ENCODE measurements at places on chromosomes 3 and 15.

- DNase-seq: no peak
These were observed 44.3 kb downstream of the CERS3 start for GRCh38 chr15:100484443-100484842.

GRCh38 chr3:128260275-128260674, 107.0 kb downstream of the EEFSEC start:
- DNase-seq: no peak

DNA sequence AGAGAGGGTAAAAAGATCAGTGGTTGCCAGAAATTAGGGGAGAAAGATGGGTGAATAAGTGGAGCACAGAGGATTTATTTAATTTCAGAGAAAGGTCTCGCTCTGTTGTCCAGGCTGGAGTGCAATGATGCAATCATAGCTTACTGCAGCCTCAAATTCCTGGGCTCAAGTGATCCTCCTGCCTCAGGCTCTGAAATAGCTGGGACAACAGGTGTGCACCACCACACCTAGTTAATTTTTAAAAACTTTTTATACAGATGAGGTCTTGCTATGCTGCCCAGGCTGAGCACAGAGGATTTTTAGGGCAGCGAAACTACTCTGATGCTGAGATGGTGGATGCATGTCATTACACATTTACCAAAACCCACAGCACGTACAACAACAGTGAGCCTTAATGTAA, 20.9 kb upstream of the TLE3 start:
- DNase-seq: no peak

- DNase-seq: no peak
These were observed 447.8 kb upstream of the BCHE start for GRCh38 chr3:166285001-166285400.

DNA sequence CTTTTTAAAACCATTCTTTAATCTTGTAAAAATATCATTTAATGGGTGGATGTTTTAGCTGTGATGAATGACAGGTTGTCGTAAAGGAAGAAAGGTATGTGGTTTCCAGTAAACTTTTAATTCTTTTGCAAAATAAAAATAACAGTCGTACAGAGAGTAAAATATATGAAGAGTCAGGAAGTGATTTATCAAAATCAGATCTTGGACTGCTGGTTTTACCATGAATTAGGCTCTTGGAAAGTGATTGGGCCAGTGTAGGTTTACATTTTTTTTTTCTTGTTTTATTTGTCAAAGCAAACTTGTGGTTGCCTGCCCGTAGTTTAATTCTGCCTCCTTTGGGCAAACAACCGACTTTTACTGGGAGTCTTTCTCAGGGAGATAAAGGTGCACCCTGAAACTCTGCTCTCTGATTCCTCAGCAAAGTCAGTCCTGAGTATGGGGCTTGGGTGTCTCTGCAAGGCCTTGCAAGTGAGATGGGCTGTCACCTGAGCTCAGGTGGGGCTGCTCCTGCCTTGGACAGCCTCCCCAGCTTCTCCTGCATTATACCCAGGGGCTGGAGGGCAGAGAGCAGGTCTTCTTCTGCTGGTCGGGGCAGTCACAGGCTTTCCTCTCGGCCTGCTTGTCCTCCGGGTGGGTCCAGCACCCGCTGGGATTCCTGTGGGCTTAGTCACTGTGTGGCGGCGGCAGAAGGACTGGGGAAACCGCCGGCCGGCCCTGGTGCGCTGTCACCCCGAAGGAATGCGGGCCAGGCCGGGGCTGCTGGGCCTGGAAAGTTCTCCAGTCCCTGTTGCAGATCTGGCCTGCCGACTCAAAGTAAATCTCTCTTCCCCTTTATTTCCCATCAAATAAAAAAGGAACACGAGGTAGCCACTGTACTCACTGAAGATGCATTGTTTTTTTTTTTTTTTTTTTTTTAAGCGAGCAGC, 79.0 kb downstream of the IGF1R start:
- peak; percentile 78 for DNase-seq

DNA sequence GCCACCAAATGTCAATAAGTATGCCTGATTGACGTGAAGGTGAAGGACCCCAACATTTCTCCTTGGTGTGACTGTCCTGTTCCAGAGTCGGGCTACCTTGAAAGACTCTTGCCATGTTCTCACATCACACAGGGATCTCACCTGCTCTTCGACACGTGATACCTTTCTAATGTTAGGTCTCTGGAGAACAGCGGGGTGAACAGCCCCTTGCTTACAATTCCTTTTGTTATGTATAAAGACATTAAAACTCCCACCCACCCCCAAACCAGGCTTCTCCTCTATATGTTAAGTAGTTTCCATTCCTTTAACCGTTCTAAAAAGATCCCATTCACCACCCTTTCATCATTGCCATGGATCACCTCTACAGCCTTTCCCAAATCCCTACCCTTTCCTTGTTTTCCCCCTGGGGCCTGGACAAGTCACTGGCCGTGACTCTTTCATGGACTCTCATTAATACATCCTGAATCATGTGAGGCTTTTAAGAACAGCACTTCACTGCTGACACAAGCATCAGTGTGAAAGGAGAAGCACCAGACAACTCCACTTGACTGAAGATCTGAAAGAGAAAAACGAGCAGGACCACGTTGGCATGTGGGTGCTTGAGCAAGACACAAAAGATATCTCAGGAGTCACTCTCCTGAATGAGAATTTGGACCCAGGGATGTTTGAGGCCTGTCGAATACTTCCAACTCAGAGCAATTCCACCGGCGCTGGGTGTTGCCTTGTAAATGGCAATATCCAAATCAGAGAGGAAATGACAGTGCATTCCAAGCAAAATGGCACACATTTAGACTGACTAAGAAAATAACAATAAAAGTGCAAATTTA, 115.0 kb downstream of the FOXP1 start:
- DNase-seq: no peak

DNA sequence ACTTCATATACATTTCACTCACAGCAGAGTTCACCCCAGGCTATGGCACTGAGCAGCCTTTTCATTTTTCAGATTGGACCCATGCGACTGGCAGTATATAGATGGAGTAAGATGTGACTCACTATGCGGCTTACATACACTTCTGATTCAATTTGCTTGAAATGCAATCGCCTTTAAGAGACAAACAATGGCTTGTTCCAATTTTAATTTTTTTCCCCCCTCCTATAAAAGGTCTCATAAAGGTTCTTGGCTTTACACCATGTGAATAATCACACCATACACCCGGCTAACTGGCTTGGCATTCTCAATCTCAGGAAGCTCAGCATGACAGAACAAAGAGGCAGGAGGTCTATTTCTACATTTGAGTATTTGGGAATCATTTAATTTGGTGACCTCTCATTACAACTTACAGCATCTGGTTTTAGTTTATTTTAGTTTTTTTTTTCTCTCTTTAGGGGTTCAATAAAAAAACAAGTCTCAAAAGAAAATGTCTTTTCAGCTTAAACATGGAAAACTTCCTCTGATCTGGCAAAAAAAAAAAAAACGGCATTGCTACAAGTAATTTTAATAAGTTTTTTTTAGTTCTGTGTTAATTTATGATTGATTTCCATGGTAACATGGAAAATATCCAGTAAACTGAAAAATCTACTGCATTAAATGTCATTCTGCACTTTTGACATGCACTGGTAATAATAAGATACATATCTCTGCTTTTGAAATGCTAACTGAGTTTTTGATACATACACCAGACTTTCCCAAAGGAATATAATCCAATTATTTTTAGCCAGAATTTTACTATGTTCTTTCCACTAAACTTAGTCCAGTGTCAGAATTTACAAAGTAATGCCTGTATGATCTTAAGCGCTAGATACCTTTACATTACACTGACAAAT, 38.8 kb downstream of the GADL1 start:
- DNase-seq: peak; percentile 34

GRCh38 chr3:135034891-135035440, 239.9 kb downstream of the EPHB1 start:
- DNase-seq: no peak

DNA sequence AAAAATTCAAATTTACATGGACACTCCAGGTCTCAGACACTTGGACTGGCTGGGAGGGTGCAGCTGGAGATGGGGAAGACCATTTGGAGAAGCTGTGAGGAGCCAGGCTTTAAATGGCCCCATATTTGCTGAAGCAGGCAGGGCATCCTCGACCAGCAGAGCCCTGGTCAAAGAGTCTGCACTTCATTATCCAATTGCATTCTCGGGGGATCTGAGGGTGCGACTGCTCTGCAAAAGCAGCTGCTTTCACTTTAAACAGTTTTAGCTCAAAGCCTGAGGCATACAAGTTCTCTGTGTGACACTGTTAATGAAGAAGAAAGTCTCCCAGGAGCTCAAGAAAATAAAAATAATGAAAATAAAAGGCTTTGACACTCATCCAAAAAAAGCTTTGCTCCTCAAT, 98.0 kb upstream of the SLC25A36 start:
- no peak for DNase-seq

- no peak for DNase-seq
These were observed 374.3 kb downstream of the MAGI1 start for GRCh38 chr3:65664446-65664845.

DNA sequence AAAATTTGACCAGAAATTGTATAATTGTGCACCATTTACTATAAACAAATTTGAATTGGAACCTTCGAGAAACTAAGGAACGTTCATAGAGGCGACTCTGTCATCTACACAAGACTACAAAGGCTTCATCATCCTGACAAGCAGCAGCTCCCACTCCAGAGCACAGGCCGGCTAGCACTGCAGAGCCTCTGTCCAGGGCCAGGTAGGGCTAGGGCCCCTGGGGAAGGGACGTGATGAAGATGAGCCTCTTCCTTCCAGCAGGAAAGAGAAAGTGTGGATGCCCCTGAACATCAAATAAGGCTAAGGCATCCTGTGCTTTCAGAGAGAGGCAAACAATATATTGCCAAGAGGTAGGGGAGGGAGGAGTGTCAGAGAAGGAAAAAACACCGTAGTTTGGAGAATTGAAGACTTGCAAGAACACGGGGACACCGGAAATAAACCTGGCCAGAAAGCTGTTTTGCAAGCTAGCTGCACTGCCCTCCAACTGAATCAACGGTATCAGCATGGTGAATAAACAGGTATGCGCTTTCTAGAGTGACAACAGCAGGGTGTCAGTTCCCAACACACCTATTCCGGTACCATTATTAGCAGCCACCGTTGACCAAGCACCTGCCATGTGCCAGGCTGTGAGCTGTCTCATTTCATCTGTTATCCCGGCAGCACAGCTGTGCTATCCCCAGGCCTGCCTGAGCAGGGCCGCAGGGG, 12.4 kb downstream of the XXYLT1 start:
- DNase-seq: no peak

- no peak for DNase-seq
These were observed 662.4 kb upstream of the BCHE start for GRCh38 chr3:166499636-166500035.

GRCh38 chr15:32718227-32718820, 520 bp downstream of the GREM1 start:
- DNase-seq: peak; percentile 67

DNA sequence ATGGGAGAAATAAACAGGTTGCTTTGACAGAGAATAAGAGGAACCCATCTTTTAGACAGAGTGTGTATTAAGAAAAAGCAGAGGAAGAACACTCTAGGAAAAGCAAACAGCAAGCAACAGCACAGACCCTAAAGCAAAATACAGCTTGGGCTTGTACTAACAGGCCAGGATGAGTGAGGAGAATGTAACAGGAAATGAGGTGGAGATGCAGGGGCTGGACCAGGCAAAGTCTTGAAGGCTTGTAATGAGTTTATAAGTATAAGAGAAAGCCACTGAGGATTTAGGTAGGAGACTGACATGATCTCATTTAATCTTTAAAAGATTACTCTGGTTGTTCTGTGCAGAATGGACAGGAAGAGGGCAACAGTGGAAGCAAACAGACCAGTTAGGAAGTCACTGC, 4.9 kb downstream of the UBR1 start:
- DNase-seq: no peak

DNA sequence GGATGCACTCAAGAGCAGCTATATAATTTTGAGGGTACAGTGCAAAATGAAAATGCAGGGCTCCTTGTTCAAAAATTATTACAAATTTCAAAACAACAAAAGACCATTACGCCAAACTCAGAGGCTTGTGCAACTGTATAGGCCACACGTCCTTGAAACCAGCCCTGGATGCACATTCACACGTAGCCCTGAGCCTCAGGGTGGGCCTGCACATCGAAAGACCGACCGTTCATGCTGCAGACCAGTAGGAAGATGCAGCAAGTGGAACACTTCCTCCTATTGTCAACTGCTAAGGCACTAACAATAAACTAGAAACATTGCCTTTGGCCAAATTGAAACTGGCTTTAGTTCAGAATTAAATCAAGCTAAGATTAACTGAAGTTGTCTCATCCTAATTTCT, 174.7 kb downstream of the SHOX2 start:
- no peak for DNase-seq

GRCh38 chr3:8481380-8481779, 20.2 kb upstream of the LMCD1 start:
- DNase-seq: no peak

DNA sequence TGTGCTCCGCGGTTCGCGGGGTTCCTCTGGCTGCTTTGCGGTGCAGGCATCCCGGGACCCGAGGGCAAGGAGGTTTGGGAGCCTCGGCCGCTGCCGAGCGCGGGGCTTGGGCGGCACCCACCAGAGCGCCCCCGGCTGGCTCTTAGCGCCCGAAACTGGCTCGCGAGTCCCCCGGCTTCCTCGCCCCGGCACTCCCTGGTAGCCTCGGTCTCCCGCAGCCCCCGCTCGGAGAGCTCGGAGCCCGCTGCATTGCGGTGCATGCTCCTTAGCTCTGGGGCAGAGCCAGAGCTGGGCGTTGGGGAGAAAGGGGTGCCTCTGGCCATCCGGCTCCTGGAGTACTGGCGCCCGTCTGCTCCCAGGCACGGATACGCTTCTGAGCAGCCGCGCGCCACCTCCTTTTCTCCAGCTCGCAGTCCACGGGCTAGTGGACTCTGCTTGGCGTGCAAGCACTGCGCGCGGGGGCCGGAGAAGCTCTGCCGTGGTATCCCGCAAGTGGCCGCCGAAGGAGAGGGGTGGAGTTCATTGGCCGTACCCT, 753 bp downstream of the EPHB1 start:
- peak; percentile 71 for DNase-seq

GRCh38 chr3:3200632-3201212, 21.2 kb upstream of the CRBN start:
- DNase-seq: peak; percentile 92

DNA sequence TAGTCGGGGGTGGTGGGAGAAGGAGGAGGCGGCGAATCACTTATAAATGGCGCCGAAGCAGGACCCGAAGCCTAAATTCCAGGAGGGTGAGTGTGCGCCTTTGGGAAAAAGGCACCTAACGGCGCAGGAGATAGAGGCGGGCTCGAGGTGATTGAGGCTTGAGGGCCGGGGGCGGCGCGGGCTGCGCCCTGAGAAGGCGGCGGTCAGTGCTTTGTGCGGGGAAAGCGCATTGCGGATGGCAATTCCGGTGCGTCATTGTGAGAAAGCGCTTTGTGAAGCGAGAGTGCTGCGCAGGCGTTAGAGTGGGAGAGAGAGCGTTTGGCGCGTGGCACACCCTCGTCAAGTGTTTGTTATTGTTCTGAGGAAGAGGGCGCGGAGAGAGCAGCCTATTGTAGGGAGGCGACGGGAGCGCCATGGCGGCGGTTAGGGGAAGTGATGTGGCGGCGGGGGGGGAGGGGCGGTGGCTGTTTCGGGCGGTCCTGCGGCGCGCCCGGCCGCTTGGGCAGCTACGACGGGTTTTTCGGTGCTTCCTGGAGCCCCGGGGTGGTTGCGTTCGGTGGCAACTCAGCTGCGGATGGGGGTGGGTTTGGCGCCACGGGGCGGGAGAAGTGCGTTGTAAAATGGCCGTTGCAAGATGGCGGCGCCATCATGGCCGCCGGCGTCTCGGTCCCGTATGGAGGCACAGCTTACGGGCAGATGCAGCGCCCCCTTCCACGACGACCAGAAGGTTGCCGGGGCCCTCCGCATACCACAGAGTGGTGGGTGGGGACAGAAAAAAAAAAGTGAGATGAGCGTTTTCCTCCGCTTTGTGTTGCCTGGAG, 492 bp downstream of the MORF4L1 start:
- DNase-seq: peak; percentile 96

All from eye (tissue), 1 donor.